T-helper 17 cell (primary cell): ENCODE measurements at places on chromosomes 12 and 14.

DNA sequence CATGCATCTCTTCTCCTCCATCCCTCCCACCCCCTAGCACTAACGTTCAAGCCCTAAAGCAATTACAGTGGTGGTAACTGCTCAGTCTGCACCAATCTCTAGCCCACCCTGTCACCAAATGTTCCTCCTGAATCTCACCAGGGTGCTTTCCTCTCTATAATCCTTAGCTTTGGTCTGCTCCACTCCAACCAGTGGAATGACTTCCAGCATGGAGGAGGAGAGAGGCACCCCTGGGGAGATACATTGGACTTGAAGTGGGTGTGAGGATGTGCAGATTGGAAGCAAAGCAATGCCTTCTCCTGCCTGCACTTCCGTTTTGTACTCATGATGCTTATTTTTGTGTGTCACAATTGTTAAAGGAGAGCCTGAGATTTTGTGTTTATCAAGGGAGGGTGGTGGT is 24.1 kb upstream of the RPS6KA5 start:
- H3K4me1 ChIP-seq, result peaks cover 17% of the 10 kb centered on the region
- no peak overlapping the region for H3K27ac ChIP-seq
- DNase-seq, result no peak
- H3K27me3 ChIP-seq, result peaks cover 7% of the 10 kb centered on the region
- no peak overlapping the region for H3K4me3 ChIP-seq

DNA sequence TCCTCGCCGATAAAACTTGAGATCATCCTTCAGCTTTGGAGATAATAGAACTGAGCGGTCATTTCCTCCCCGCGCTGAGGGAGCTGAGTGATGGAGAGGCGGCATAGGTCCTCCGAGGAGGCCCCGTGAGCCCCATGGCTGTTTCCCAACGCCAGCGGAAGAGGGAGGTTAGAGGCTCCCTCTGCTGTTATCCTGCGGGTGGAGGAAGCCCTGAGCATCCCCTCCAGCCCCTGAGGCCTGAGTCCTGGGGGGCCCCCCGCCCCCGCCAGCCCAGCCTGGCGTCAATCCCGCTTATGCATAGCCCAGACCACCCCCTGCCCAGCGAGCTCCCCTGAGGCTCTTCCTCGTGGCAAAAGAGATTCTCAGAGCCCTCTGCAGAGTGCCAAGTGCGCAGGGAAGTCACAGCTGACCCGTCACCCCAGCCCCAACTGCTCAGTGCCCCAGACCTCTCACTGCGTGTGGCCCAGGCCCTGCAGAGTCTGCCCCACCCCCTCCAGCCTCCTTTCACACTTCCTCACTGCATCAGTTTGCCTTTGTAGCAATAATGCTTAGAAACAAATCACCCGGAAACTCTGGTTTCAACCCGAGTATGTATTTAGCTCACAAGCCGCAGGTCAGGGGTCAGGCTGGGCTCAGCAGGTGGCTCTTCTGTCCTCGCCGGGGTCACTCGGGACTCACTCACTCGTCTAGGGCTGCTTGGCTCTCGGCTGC is 44.7 kb upstream of the GALNT9 start:
- H3K27me3 ChIP-seq, result peaks cover 71% of the 10 kb centered on the region
- H3K36me3 ChIP-seq, result peaks cover 6% of the 10 kb centered on the region
- no peak overlapping the region for H3K27ac ChIP-seq

DNA sequence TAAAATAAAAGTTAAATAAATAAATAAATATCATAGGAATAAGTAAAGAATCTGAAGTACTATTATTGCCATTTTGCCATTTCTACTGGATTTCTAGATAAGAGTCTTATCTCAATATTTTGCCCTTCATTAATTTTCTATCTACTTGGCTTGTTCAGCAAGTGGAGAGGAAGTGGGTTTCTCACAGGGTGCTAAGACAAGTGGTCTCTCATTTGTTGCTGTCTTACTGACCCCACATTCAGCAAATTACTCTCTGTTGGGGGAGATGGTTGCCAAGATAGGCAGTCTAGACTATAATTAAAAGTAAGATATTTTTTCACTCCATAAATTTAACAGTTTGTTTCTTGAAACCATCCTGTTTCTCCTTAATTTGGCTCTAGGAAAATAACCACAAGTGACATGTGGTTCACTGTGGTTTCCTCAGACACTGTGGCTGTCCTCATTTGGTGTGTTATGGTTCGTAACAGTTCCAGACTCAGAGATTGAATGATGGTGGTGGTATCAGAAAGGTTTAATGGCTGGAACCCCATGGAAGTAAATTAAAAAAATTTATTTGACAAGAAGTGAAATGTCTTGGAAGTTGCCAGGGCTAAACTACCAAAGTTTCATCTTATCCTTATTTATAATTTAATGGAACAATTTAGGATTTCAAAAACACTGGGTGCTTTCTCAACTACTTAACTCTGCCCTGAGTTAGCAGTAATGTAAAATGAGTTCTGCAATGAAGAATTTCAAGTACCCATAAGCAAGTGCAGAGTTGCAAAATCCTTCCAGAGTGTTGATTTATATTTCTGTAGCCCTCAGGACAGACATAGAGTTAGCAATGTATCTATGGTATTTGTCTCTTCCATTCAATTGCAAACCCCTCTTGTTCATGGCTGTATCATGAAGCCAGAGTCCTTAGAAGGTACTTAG is 214.8 kb downstream of the MSRB3 start:
- H3K36me3 ChIP-seq, result no peaks in the 10 kb centered on the region
- no peak overlapping the region for H3K27ac ChIP-seq
- H3K4me1 ChIP-seq, result no peaks in the 10 kb centered on the region
- H3K27me3 ChIP-seq, result peaks cover 7% of the 10 kb centered on the region
- H3K4me3 ChIP-seq, result no peak overlapping the region

DNA sequence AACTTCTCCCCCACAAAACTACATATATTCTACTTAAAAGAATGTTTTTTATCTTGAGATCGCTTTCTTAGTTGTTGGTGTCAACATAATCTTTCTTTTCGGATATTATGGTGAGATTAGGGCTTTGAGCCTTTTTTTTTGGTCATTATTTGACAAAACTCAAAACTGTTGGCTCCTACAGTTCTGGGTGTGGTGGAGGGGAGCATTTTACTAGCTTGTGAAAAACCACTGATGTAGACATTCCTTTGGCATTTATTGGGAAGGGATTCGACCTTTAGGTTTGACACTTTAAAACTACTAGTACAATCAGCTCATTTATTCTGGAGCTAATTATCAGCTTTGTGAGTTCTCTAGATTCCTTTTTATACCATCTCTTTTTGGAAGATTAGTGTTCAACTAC is 24.4 kb downstream of the MSRB3 start:
- H3K36me3 ChIP-seq, result no peaks in the 10 kb centered on the region
- no peak overlapping the region for H3K27ac ChIP-seq
- peaks cover 71% of the 10 kb centered on the region for H3K27me3 ChIP-seq
- no peak for DNase-seq
- H3K4me3 ChIP-seq, result no peak overlapping the region
- H3K4me1 ChIP-seq, result peaks cover 2% of the 10 kb centered on the region

GRCh38 chr14:99270458-99271220 is 1.4 kb downstream of the BCL11B start:
- peak overlapping the region; percentile 99 for H3K4me3 ChIP-seq
- DNase-seq, result no peak
- H3K4me1 ChIP-seq, result peaks cover 50% of the 10 kb centered on the region
- peaks cover 21% of the 10 kb centered on the region for H3K36me3 ChIP-seq
- H3K27me3 ChIP-seq, result no peaks in the 10 kb centered on the region

- no peaks in the 10 kb centered on the region for H3K4me1 ChIP-seq
- no peaks in the 10 kb centered on the region for H3K27me3 ChIP-seq
- H3K36me3 ChIP-seq, result no peaks in the 10 kb centered on the region
- H3K27ac ChIP-seq, result no peak overlapping the region
- DNase-seq, result no peak
Observed at GRCh38 chr14:85273099-85273677, 256.8 kb upstream of the FLRT2 start.

GRCh38 chr12:4954621-4955354 is 45.1 kb downstream of the KCNA1 start:
- peaks cover 11% of the 10 kb centered on the region for H3K36me3 ChIP-seq
- H3K27ac ChIP-seq, result no peak overlapping the region
- no peak overlapping the region for H3K4me3 ChIP-seq
- DNase-seq, result no peak
- peaks cover 82% of the 10 kb centered on the region for H3K27me3 ChIP-seq

GRCh38 chr12:75259143-75259542 is 49.5 kb upstream of the KCNC2 start:
- no peak for DNase-seq
- peaks cover 20% of the 10 kb centered on the region for H3K4me1 ChIP-seq
- H3K27me3 ChIP-seq, result no peaks in the 10 kb centered on the region
- H3K27ac ChIP-seq, result no peak overlapping the region

DNA sequence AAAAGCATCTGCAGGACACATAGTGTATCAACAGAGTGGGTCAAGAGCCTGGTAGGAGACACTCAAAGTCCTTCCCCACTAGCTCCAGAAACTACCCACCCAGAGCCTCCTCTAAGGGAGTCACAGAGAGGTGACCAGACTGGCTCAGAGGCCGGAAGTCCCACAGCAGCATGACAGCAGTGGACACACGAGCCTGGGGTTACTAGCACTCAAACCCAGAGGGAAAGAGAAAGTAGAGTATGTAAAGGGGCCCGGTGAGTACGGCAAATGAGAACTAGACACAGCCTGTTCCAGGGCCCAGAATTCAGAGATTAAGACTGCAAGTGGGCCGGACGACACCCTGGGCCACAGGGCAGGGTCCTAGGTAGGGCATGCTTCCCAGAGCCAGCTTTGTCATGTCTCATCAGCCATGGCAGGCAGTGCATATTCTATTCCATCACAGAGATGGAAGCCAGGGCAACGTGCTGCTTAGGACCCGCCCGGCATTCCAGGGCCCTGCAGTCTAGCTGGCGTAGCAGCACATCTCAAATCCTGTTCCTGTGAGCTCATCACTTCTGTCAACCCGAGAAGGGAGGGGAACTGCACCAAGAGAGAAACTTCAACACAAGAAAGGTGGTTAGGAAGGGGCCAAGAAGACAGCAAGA is 4.2 kb downstream of the IFFO1 start:
- H3K4me3 ChIP-seq, result no peak overlapping the region
- no peaks in the 10 kb centered on the region for H3K27me3 ChIP-seq
- H3K36me3 ChIP-seq, result peaks cover 9% of the 10 kb centered on the region

DNA sequence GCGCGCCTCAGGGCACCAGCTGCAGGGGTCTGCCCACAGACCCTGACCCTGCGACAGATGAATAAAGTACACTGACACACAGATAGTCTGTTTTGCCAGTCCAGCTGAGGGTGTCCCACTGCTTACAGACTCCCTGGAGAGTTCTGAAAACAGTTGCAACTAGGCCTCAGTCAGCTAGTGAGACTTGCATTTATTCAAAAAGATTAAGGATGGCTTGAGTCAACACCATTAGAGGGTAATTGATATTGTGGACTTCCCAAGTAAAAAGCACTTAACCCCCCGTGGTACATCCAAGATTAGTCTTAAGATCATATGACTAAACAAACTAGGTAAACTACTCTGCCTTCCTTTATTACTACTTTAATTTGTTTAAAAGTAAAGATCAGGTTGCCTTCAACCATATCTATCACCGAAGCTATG is 11.1 kb upstream of the PSEN1 start:
- no peak for DNase-seq
- peaks cover 5% of the 10 kb centered on the region for H3K4me1 ChIP-seq
- peak overlapping the region; percentile 33 for H3K4me3 ChIP-seq
- no peaks in the 10 kb centered on the region for H3K27me3 ChIP-seq

DNA sequence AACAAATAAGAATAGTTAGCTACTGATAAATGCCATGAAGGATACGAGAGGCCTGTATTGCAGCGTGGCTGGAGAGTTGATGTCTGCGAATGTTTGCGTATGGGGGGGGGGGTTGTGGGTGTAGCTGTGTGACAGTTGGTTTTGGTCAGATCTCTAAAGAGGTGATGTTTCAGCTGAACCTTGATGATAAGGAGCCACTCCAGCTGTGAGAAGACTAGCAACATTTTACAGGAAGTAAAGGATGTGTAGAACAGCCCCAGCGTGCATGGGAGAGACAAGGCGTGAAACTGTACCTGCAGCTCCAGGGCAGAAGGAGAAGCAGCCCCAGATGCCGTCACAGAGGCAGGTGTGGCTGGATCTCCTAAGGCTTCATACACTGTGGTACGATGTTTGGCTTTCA is 416.9 kb downstream of the TMEM132D start:
- no peak overlapping the region for H3K27ac ChIP-seq
- H3K4me3 ChIP-seq, result no peak overlapping the region

DNA sequence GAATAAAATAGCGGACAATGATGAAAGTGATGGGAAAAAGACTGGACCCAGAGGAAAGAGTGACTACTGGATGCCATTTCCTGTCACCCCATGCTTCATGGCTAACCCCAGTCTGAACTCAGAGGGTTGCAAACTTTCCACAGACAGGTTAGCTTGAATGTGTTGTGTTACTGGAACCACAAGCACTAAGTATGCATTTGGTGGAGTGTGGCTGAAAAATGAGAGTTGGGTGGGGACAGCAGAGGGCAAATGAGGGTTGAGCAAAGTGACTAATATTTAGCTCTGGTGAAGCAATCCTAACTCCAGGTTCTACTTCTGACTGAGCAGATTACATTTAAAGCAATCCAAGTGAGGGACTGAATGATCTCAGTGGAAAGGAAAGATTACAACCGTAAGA is 1.6 kb downstream of the SLC16A7 start:
- peak; percentile 6 for DNase-seq
- peaks cover 5% of the 10 kb centered on the region for H3K36me3 ChIP-seq
- H3K4me3 ChIP-seq, result peak overlapping the region; percentile 98
- H3K27me3 ChIP-seq, result no peaks in the 10 kb centered on the region

GRCh38 chr14:78933948-78934524 is 763.9 kb downstream of the NRXN3 start:
- no peak overlapping the region for H3K4me3 ChIP-seq
- H3K36me3 ChIP-seq, result no peaks in the 10 kb centered on the region
- H3K4me1 ChIP-seq, result no peaks in the 10 kb centered on the region

GRCh38 chr14:64234877-64235651 is 59.1 kb downstream of the ESR2 start:
- peak overlapping the region; percentile 12 for H3K4me3 ChIP-seq
- H3K27me3 ChIP-seq, result peaks cover 1% of the 10 kb centered on the region
- peak overlapping the region; percentile 87 for H3K27ac ChIP-seq
- no peaks in the 10 kb centered on the region for H3K36me3 ChIP-seq
- DNase-seq, result no peak

- H3K36me3 ChIP-seq, result no peaks in the 10 kb centered on the region
- peak; percentile 74 for DNase-seq
- H3K27ac ChIP-seq, result peak overlapping the region; percentile 63
- peaks cover 2% of the 10 kb centered on the region for H3K4me1 ChIP-seq
Observed at GRCh38 chr12:50039151-50039835, 14.0 kb upstream of the RACGAP1 start.

GRCh38 chr14:104894331-104895206 is 29.5 kb downstream of the CEP170B start:
- no peaks in the 10 kb centered on the region for H3K27me3 ChIP-seq
- H3K4me3 ChIP-seq, result no peak overlapping the region
- H3K4me1 ChIP-seq, result no peaks in the 10 kb centered on the region
- no peak overlapping the region for H3K27ac ChIP-seq
- DNase-seq, result no peak

- H3K36me3 ChIP-seq, result no peaks in the 10 kb centered on the region
- H3K27me3 ChIP-seq, result no peaks in the 10 kb centered on the region
- DNase-seq, result no peak
- H3K4me1 ChIP-seq, result no peaks in the 10 kb centered on the region
- no peak overlapping the region for H3K4me3 ChIP-seq
Observed at GRCh38 chr12:132356691-132357622, 27.6 kb upstream of the GALNT9 start.
